CD8-positive, alpha-beta memory T cell (primary cell): ENCODE measurements at places on chromosomes 11 and 22.
A peak's percentile ranks its signal among the peaks of the same experiment; 100 is the strongest.

DNA sequence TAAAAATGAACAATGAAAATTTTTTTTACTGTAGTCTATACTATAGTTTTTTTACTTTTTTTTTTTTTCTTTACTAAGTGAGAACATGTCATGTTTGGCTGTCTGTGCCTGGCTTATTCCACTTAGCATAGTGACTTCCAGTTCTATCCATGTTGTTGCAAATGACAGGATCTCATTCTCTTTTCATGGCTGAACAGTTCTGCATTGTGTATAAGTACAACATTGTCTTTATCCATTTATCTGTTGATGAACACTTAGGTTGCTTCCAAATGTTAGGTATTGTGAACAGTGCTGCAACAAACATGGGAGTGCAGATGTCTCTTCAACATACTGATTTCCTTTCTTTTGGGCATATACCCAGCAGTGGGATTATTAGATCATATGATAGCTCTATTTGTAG is 88.1 kb upstream of the CCDC90B start:
- H3K4me3 ChIP-seq = no peak overlapping the region
- H3K27me3 ChIP-seq = no peaks in the 10 kb centered on the region
- DNase-seq = no peak
- H3K36me3 ChIP-seq = no peaks in the 10 kb centered on the region
- no peaks in the 10 kb centered on the region for H3K4me1 ChIP-seq

- H3K27me3 ChIP-seq = no peaks in the 10 kb centered on the region
- H3K4me3 ChIP-seq = peak overlapping the region; percentile 96
- peaks cover 20% of the 10 kb centered on the region for H3K4me1 ChIP-seq
- peak overlapping the region; percentile 84 for H3K27ac ChIP-seq
- H3K36me3 ChIP-seq = no peaks in the 10 kb centered on the region
Measured at GRCh38 chr22:30668386-30668710, 673 bp upstream of the DUSP18 start.

DNA sequence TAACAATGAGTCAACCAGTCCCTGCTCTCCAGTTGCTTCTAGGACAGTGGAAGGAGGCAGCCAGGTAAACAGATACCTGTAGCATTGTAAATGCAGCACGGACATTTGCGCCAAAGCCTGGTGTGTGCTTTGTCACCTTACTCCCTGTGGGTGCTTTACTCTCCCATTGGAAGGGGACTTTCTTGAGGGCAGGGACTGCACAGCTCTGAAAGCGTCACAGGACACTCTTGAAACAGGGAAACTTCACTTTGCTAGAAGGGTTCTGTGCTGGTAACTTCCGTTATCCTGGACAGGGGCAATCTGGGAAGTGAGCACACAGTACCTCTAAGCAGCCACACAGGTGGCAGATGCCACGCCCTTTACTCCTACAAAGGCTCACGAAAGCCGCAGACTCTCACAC is 99.8 kb downstream of the MYO18B start:
- H3K27me3 ChIP-seq = no peaks in the 10 kb centered on the region
- no peaks in the 10 kb centered on the region for H3K36me3 ChIP-seq
- H3K27ac ChIP-seq = no peak overlapping the region
- H3K4me3 ChIP-seq = no peak overlapping the region
- H3K4me1 ChIP-seq = no peaks in the 10 kb centered on the region

DNA sequence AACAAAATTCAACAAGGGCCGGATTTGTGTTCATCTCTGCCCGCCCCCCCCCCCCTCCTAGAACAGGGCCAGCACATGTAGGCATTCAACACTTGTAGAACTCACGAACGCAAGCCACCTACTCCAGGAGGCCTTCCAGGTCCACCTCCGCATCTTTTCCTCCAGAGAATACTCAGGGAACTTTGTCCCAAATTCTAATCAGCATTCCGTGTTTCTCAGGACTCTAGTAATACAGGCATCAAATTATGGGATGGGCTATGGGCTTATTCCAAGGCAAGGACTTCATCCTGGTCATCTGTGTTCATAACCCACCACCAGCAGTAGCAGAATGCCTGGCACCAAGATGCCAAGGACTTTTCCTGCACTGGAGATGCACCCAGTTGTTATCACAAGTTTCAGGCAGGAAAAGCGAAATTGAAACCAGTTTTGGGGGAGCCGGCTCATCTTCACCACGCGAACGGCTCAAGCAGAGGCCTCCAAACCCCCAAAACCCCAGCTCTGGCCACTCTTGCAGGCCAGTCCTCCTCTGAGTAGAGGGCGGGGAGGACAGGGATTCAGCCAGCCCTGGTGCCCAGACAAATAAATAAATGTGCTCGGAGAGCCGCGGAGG is 462 bp downstream of the UBE2L6 start:
- peaks cover 32% of the 10 kb centered on the region for H3K4me1 ChIP-seq
- H3K27me3 ChIP-seq = no peaks in the 10 kb centered on the region
- H3K4me3 ChIP-seq = peak overlapping the region; percentile 92
- peak; percentile 48 for DNase-seq
- H3K36me3 ChIP-seq = no peaks in the 10 kb centered on the region

DNA sequence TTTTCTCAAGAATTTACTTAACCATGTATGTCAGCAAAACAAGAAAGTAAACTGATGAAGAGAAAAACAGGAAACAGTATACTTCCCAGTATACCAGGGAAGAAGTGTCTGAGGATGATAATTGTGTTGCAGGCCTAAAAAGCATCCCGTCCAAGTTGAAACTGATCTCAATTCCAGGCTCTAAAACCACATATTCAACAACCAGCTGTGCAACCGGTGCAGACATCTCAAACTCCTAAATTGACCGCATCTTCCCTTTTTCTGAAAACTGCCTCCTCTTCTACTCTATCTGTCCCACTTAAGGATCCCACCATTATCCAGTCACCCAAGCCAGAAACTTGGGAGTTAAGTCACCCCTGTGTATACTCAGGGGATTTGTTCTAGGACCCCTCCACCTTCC is 47.2 kb downstream of the CCDC83 start:
- no peaks in the 10 kb centered on the region for H3K36me3 ChIP-seq
- no peak overlapping the region for H3K4me3 ChIP-seq
- H3K4me1 ChIP-seq = no peaks in the 10 kb centered on the region
- no peaks in the 10 kb centered on the region for H3K27me3 ChIP-seq
- no peak overlapping the region for H3K27ac ChIP-seq
- no peak for DNase-seq

- no peak overlapping the region for H3K27ac ChIP-seq
- no peak overlapping the region for H3K4me3 ChIP-seq
- no peaks in the 10 kb centered on the region for H3K4me1 ChIP-seq
Measured at GRCh38 chr11:43021466-43021865, 290.3 kb upstream of the API5 start.

DNA sequence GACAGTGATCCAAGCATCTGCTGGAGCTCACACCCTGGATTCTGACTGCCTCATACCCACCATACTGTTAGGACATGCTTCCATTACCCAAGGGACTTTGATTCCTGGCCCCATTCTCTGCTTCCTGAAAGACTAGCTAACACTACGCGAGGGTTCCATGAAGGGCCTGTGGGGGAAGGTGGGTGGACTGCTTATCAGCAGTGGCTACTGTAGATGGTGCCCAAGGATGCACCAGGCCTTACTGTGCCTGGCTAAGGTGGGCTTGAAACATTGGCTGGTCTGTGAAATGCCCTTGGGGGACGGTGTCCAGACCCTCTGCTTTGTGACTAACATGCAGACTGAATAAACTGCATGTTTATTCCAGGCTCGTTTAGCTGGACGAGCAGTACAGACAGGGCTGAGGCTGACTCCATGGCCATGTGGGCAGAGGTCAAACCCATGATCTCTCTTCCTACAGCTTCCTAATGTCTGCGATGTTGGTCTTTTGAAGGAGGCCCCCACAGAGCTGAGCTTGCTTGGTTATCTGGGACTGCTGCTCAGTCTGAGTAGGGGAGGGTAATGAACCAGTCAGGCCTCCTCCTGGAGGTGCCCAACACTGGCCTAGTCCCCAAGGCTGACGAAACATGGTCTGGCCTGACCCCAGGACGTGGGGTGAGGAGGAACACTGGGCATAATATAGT is 48.3 kb upstream of the PHOX2A start:
- no peaks in the 10 kb centered on the region for H3K4me1 ChIP-seq
- no peak for DNase-seq
- no peaks in the 10 kb centered on the region for H3K36me3 ChIP-seq
- H3K27me3 ChIP-seq = no peaks in the 10 kb centered on the region

DNA sequence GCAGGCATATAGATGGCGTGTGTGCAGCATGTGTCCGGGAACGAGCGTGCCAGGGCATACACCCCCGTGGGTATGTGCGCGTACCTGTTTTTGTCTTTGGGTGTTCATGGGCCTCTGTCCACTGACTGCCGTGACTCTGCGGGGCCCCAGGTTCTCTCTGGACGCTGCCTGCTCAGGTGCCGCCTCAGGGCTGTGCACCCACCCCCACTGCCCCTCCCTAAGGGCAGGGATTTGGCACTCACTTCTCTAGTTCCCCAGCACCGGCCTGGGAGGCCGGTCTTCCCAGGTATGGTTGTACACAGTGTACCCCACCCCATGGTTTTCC is 111.5 kb downstream of the ST3GAL4 start:
- H3K36me3 ChIP-seq = no peaks in the 10 kb centered on the region
- no peak for DNase-seq
- peaks cover 14% of the 10 kb centered on the region for H3K4me1 ChIP-seq
- H3K4me3 ChIP-seq = no peak overlapping the region
- no peaks in the 10 kb centered on the region for H3K27me3 ChIP-seq
- no peak overlapping the region for H3K27ac ChIP-seq

DNA sequence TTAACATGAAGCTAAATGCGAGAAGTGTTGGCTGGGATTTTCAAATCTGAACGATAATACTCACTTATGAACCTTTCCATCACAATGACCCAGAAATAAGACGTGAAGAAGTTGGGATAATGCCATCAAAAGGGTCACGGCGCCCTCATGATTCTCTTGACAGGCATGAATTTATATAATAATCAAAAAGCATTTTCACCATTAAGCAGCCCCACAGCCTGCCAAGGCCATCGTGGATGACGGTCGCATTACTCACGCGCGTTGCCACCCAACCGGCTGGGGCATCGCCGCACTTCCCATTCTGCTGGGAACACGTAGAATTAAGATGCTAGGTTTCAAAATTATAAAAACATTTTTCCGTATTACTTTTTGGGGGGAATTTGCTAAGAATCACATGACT is 18.9 kb upstream of the GAL start:
- no peak overlapping the region for H3K27ac ChIP-seq
- H3K4me1 ChIP-seq = no peaks in the 10 kb centered on the region
- no peaks in the 10 kb centered on the region for H3K27me3 ChIP-seq
- H3K36me3 ChIP-seq = no peaks in the 10 kb centered on the region
- DNase-seq = no peak

GRCh38 chr22:32073262-32073661 is 30.2 kb downstream of the SLC5A1 start:
- H3K4me3 ChIP-seq = no peak overlapping the region
- no peaks in the 10 kb centered on the region for H3K36me3 ChIP-seq
- H3K4me1 ChIP-seq = no peaks in the 10 kb centered on the region
- H3K27me3 ChIP-seq = no peaks in the 10 kb centered on the region

- DNase-seq = no peak
- H3K36me3 ChIP-seq = no peaks in the 10 kb centered on the region
- no peak overlapping the region for H3K27ac ChIP-seq
Measured at GRCh38 chr22:39254122-39254521, 9.3 kb upstream of the PDGFB start.

GRCh38 chr11:74839446-74839845 is 90.8 kb downstream of the RNF169 start:
- no peak for DNase-seq
- no peak overlapping the region for H3K4me3 ChIP-seq
- H3K36me3 ChIP-seq = peaks cover 26% of the 10 kb centered on the region
- no peaks in the 10 kb centered on the region for H3K4me1 ChIP-seq
- no peak overlapping the region for H3K27ac ChIP-seq
- no peaks in the 10 kb centered on the region for H3K27me3 ChIP-seq

- H3K36me3 ChIP-seq = no peaks in the 10 kb centered on the region
- no peak overlapping the region for H3K27ac ChIP-seq
- DNase-seq = no peak
- H3K4me1 ChIP-seq = peaks cover under 1% of the 10 kb centered on the region
- H3K4me3 ChIP-seq = no peak overlapping the region
Measured at GRCh38 chr22:50308597-50308935, 1.1 kb upstream of the PLXNB2 start.

DNA sequence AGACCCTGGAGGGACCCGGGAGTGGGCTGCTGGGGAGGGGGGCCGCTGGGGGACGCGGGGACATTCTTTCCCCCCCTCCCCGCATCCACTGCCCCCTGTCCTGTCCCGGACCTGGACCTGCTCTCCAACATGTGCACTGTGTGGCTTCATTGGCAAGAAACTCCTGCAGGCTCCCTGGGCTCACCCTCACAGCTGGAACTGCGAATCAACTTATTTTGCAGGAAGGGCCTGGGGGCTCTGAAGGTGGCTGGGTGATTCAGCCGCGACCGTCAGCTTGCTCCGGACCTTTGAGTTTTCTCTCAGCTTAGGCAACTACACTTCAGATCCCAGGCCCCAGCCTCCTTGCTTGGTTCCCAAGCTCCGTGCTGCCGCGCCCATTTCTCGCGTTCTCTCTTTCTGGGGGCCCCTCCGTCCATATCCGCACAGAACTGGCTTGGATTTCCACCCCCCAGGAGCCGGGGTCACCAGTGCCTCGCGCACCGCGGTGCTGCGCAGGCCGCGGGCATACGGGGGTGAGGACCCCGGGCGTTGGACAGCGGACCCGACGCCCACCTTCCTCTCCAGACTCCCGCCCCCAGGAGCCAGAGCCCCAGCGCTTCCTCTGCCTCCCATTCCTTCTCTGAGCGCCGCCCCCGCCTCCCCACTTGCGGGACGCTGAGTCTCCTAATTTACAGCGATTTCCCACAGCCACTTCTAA is 471 bp upstream of the AHNAK start:
- H3K4me3 ChIP-seq = peak overlapping the region; percentile 49
- no peaks in the 10 kb centered on the region for H3K27me3 ChIP-seq
- peak overlapping the region; percentile 67 for H3K27ac ChIP-seq
- DNase-seq = no peak

DNA sequence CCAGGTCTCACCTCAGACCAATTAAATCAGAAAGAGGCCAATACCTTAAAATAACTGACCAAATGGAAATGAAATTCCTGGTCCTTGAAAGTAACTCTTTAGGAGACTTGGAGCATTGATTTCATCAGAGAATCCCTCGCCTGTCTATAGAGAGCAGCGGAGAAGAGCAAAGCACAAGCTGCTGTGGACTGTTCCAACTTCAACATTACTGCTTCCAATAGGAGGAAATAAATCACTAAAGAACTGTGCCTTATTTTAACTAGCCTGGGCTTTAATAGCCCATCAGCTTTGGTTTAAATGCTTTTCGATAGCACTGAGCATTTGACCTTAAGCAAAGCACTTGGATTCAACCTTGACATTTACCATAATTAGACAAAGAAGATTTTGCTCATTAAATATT is 32.0 kb upstream of the FJX1 start:
- no peaks in the 10 kb centered on the region for H3K27me3 ChIP-seq
- no peaks in the 10 kb centered on the region for H3K36me3 ChIP-seq
- no peak overlapping the region for H3K4me3 ChIP-seq
- H3K4me1 ChIP-seq = no peaks in the 10 kb centered on the region
- DNase-seq = no peak
- H3K27ac ChIP-seq = no peak overlapping the region

- peaks cover 13% of the 10 kb centered on the region for H3K27me3 ChIP-seq
- peak overlapping the region; percentile 67 for H3K27ac ChIP-seq
- no peak for DNase-seq
- no peaks in the 10 kb centered on the region for H3K36me3 ChIP-seq
- H3K4me3 ChIP-seq = peak overlapping the region; percentile 37
Measured at GRCh38 chr22:38468443-38469305, 778 bp downstream of the KDELR3 start.
